DMS53 (cell line): ENCODE measurements at places on chromosomes 3 and 15.

GRCh38 chr3:114887806-114888205, 259.3 kb downstream of the ZBTB20 start:
- DNase-seq: no peak

GRCh38 chr3:52920841-52921240, 23.5 kb upstream of the STIMATE start:
- DNase-seq: no peak

DNA sequence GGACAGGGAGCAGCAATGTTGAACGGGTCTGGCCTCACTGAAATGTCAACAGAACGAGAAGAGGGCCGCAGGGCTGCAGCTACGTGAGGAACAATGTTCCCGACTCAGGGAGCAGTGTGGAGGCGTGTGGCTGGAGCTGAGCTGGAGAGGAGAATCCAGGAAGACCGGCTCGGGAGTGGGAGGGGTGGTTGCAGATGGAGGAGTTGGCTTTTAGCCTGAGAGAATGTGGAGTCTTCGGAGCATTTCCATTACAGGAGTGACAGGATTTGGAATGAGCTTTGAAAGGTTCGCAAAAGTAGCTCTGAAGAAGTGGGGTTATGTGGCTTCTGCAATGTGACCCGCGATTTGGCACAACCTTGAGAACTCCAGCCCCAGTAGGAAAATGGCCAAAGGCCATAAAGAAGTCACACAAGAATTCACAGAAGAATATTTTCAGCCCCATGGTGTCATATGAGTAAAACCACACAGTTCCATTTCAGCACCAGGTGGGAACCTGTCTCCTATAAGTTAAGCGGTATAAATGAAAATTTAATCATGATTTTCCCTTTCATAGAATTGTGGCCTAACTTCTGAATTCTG, 78.8 kb upstream of the NSMCE3 start:
- no peak for DNase-seq

DNA sequence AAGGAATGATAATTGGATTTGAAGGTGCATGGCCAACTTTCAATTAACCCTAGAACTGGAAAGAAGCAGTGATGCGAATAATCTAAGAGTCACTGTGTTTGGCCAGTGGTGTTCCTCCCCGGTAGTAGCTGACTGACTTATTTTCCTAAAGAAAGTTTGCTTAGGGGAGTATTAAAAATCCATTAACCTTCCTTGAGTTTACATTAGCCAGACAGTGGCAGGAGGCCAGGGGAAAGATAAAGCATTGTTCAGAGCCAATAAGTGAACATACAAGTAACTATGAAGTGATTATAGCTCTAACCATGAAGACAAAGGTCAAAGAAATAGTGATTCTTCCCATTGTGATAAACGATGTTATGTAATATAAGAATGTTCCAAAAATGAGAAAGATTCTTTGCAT, 8.9 kb upstream of the TMEM202 start:
- DNase-seq: no peak

GRCh38 chr15:88711806-88712205, 73.0 kb downstream of the ISG20 start:
- DNase-seq: no peak

- DNase-seq: no peak
Observed at GRCh38 chr3:16334909-16335308, 69.9 kb downstream of the OXNAD1 start.

DNA sequence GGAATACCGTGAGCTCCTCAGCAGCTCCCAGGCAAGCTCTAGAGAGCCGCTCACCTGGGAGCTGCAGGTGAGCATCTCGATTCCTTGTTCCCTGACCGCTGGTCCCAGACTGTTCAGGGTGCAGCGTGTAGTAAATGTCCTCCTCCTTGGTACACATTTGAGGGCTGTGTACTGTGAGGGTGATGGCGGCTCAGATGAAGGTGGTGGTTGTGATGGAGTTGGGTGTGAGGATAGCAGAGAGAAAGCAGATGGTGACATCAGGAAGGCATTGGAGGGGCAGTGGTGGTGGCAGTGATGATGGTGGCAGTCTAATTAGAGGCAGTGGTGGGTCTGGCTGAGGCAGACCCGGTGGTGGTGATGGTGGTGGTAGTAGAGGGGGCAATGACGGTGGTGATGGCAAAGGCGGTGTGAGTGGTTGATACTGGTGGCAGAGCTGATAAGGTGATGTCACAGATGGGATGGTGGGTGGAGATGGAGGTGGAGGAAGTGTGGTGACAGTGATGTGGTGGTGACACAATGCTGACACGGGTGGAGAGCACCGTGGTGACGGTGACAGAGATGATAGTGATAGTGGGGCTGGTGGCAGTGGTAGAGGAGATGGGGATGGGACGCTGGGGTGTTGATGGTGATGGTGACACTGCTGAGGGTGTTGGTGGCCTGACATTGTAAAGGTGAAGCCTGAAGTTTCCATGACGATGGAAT, at the start of gene DNAJB8:
Gene DNAJB8, minus strand, starts transcription at position 51 of the 702 bp plus-strand sequence. CDS start 3,645 bp downstream, outside the sequence.
- no peak for DNase-seq

DNA sequence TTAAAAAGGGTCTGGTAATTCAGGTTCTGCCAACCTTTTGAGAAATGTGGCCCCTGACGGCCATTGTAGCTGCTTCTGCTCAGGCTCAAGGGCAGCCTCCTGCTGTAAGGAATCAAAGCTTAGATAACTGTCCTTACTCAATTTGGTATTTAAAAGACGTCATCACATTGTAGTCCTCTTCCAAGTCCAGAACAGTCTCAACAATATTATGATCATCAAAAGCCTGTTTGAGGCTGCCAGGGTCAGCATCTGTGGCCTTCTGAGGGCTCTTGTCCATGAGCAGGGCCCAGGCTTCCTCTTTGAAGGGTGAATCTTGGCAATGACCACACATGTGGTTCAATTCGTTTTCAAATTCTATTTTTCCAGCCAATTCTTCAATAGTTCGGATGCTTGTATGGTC, 6.0 kb downstream of the C3orf62 start:
- DNase-seq: no peak

GRCh38 chr15:47669221-47669620, 48.1 kb upstream of the SEMA6D start:
- no peak for DNase-seq

DNA sequence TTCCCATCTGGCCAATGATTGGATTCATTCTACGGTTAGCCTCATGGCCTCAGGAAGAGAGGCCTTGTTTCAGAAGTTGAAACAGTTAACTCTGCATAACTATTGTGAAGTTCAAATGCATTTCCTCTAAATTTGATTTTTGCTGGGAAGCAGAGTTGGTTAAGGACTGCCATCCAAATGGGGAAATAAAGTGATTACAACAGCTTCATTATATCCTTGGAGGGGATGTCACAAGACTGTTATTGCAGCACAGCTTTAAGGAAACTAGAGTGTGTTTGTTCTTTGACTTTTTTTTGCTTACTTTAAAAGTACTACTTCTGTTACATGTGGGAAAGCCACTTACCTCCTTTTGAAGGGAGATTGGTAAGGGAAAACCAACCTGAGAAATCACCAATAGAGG, 164.8 kb downstream of the AKAP13 start:
- no peak for DNase-seq

GRCh38 chr15:36358523-36358922, 220.9 kb upstream of the CDIN1 start:
- no peak for DNase-seq

DNA sequence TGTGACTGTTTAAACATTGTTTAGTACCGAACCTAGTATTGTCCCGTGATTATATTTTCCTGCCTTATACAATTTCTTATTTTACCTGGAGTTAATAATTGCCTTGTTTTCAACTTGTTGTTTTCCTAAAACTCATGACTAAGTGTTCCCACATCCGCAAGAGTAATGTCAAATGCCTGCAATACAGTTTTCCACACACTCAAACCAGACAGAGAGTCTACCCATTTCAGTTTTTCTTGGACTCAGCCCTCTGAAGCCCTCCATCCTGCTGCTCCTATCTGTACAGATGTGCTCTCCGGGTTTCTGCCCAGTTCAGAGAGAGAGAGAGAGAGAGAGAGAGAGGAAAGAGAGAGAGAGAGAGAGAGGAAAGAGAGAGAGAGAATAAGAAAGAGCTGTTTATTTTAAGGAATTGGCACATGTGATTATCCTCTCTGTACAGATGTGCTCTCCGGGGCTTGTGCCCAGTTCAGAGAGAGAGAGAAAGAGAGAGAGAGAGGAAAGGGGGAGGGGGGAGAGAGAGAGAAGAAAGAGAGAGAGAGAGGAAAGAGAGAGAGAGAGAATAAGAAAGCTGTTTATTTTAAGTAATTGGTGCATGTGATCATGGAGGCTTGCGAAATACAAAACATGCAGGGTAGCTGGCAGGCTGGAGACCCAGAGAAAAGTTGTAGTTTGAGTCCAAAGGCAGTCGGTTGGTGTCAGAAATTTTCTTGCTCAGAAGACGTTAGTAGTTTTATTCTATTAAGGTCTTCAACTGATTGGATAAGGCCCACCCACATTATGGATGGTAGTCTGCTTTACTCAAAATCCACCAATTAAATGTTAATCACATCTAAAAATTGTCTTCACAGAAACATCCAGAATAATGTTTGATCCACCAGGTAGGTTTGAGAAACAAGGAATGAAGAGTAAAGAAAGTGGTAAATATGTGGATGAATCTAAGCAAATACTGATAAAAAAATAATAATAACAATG, 104.1 kb upstream of the GOLGA8J start:
- DNase-seq: no peak

GRCh38 chr15:91965501-91966193, 112.1 kb downstream of the SLCO3A1 start:
- DNase-seq: no peak

- DNase-seq: no peak
Observed at GRCh38 chr3:186035277-186035676, 73.6 kb downstream of the ETV5 start.

DNA sequence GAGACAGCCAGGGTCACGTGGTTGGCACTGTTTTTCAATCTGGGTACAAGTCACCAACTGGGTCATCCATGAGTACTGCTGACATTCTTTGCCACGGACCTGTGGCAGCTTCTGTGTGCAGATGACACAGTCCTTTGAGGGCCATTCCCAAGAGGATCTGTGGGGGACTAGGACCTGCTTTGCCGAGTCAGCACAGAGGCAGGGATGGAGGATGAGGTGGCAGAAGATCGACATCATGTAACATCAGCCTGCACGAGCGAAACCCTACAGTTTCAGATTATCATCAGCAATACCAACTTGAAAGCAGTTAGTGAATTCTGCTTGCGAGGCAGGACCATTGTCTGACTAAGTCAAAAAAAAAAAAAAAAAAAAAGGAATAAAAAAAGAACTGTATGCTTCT, 227.7 kb downstream of the FOXP1 start:
- no peak for DNase-seq

DNA sequence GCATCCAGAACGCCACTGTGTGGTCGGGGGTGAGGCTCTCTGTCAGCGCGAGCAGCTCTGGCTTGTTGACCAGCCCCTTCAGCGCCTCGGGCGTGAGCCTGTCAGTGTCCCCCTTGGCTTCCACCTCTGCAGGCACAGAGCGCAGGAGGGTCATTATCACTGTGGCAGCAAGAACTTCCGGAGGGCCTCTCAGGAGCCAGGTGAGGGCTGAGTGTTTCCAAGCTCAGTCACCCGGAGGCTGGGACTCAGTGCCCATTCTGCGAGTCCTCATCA, 9.0 kb downstream of the ARPIN start:
- no peak for DNase-seq
